Ovary (tissue), 10 donors: ENCODE measurements at places on chromosomes 2 and 18.
A peak's percentile ranks its signal among the peaks of the same experiment; 100 is the strongest.

DNA sequence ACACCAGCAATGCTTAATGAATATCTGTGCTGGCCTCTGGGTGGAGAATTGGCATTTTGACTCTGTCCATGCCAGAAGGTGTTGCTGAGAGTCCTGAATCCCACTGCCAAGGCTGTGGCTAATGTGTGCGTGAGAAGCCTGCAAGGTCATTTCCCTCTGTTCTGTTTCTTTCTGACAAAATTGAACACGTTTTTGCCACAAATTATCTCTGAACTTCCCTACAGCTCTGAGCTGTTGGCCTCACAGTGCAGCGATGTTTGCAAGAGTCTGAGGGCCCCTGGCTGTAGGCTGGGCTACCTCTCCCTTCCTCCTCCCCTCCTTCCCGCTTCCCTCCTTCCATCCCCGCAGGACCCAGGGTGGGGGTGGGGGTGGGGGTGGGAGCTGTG, 154.1 kb upstream of the HS6ST1 start:
- DNase-seq: no peak

DNA sequence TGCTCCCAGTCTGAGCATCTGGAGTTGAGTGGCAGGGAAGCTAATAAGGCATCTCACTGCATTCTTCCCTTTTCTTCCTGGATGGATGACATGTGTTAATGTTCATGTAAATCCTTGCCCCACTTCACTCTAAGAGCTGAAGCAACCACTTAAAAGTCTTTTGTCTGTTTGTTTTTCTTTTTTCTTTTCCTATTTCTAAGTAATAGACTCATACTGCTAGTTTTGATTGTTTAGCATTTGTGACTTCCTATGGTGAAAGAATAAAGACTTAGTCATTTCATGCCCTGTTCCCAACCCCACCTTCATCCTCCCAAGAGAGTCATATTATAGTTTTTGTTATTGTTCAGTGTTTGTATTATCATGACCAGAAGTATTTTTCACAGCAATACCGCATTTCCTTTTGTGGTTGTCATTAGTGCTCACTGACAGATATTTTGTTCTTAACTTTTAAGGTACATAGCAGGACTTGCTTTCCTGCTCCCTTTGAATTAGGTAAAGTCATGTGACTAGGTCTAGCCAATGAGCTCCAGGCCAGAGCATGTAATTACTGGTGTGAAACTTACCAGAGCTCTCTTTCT, 18.1 kb upstream of the SPP2 start:
- DNase-seq: no peak

- DNase-seq: no peak
Measured at GRCh38 chr2:95079199-95079683, 42.4 kb downstream of the MRPS5 start.

DNA sequence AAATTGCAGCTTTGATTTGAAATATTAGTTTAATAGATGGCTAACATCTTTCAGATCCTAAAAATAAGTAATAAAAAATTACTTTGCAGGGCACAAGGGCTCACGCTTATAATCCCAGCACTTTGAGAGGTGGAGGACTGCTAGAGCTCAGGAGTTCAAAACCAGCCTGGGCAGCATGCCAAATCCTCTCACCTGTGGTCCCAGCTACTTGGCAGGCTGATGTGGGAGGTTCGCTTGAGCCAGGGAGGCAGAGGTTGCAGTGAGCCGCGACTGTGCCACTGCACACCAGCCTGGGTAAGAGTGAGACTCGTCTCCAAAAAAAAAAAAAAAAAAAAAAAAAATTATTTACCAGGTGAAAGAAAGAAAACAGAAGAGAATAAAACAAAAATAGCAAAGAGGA, 449.8 kb downstream of the NRXN1 start:
- DNase-seq: no peak

GRCh38 chr2:60966507-60967405, 50.8 kb upstream of the PEX13 start:
- DNase-seq: no peak

DNA sequence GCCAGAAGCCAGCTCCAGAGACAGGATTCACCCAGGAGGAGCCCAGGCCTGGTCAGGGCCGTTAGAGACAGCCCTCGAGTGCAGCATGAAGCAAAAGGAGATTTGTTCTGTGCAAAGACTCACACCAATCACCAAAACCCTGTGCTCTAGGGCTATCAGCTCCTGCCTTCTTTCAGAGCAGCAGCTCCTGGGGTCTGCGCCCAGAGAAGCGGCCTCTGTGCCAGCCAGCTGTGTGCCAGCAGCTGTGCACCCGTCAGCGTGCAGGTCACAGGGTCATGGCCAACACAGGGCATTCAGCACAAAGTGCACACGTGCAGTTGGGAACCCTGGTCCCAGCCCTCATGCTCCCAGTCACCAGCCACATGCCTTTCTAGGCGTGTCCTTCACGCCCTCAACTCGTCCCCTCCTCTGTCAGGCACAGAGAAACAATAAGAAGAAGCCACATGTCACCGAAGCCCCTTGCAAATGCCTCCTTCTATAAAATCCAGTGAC, 49.3 kb downstream of the ZNF516 start:
- DNase-seq: no peak

GRCh38 chr2:202782940-202783558, 88.5 kb downstream of the ICA1L start:
- no peak for DNase-seq

GRCh38 chr2:66255136-66255535, 179.8 kb upstream of the MEIS1 start:
- DNase-seq: no peak

- DNase-seq: no peak
Measured at GRCh38 chr2:225282858-225283710, 116.4 kb upstream of the NYAP2 start.

DNA sequence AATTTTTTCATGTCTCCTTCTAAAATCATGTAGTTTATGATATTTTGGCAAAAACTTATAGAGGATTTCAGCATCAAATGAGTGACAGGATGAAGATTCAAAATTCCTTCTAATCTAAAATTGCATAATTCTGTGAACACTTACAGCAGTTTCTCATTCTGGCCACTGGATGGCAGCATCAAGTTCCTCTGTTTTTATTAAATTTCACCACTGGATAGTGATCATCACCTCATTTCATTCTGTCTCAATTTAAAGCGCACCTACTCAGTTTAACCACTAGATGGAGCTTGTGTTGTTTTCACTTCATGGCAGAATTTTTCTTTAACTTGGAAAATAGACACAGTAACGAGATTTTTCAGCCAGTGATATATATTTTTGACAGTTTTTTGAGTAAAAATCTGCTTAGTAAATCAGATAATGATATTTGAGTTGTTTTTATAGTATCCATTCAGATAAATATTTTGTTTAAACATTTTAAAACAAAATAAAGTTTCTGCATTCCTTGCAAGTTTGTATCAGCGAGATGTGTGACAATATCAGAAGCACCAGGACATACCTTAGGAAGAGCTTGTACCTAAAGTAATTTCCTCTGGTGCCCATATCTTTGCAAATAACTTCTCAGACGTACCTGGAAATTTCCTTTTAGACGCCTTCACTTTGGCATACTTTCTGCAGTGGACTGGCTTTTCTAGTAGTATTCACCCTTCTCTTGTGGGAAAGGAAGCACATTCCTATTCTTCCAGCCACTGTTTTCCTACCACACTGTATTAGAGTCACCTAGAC, 94.7 kb upstream of the ARHGAP15 start:
- peak; percentile 24 for DNase-seq

- DNase-seq: peak; percentile 66
Measured at GRCh38 chr18:62437235-62438017, 85.4 kb upstream of the ZCCHC2 start.

DNA sequence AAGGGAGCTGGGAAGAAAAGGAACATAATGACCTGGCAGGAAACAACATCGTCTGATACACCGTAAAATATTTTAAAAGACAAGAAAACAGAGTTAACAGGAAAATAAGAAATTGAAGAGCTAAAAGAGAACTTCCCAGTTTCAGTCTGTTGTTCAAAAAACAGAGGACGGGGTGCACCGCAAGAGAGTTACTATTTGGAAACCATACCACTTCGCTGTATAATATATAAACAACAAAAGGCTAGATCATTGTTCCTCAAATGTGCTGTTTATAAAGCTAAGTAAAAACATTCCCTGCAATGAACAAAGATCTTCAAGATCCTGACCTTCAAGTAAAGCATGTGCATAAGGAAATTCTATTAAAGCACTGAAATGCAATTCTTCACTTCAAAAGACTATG, 2.1 kb downstream of the PPP3R1 start:
- no peak for DNase-seq

DNA sequence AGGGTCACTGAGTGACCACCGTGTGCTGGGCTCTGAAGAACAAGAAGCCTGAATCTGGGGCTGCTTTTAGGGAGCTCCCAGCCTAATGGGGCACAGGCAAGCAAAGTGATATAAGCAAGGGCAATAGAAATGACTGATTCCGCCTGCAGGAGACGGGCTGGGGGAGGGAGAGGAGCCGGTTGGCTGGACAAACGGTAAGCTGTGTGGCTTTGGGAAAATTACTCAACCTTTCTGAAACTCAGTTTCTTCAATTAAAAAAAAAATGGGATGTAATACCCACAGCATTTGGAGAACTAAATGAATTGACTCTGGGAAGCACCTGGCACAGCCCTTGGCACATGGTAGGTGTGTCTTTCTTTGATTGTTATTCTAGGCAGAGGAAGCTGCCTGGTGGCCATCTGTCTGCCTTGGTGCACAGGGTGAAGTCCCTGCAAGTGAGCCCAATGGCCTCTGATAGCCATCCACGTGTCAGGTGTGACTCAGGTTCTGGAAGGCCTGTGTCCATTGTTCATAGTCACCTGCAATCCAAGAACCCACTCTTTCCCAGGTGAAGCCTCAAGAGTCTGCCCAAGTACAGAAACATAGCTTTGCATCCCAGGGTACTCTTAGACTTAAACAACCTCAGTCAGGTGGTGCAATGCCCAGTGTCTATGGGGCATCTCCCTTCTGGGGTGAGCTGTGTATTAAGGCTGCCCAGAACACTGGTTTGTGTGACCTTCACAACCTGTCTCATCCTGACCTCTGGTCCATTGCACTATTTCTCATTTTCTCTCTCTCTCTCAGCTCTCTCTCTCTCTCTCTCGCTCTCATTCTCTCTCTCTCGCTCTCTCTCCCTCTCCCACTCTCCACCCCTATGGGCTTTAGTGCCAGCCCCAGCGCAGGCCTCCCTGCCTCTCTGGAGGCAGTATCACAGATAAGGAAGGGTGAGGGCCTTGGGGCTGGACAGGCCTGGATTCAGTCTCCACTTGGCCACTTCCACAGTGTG, 30.0 kb upstream of the NTSR2 start:
- DNase-seq: no peak

DNA sequence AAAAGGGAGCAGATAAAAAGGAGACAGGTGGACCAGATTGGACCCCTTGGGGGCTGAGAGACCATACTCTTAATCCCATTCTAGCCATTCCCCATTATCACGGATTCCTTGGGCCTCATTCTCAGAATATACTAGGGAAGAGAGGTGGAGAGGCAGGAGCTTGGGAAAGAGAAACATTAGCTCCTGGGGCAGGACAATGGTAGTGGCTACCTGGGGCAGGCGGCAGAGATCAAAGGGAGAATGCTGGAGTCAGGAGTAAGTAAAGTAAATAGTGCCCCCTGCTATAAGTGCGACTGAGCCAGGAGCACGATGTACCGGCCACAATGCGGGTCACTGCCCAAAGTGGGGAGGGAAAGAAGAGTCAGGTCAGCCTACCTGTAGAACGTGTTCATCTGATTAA, 20.4 kb upstream of the IHH start:
- no peak for DNase-seq

GRCh38 chr2:135676031-135676430, 65.6 kb upstream of the UBXN4 start:
- no peak for DNase-seq

DNA sequence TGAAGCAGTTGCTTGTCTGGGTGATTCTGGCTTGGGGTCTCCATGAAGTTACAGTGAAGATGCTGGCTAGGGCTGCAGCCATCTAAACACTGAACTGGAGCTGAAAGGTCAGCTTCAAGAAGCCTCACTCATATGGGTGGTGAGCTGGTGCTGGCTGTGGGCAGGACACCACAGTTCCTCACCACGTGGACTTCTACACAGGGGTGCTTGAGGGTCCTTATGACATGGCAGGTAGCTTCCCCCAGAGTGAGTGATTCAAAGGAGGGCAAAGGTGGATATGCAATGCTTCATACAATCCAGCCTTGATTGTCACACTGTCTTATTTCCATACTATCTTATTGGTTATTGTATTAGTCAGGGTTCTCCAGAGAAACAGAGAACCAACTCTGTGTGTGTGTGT, 6.0 kb downstream of the CD302 start:
- DNase-seq: no peak
